Left colon (tissue), 2 donors: ENCODE measurements at places on chromosomes 6 and 20. TPM values are rescaled to one million over a fixed set of nuclear protein-coding genes. Genes with fewer than 3 reads are reported as not detected.

DNA sequence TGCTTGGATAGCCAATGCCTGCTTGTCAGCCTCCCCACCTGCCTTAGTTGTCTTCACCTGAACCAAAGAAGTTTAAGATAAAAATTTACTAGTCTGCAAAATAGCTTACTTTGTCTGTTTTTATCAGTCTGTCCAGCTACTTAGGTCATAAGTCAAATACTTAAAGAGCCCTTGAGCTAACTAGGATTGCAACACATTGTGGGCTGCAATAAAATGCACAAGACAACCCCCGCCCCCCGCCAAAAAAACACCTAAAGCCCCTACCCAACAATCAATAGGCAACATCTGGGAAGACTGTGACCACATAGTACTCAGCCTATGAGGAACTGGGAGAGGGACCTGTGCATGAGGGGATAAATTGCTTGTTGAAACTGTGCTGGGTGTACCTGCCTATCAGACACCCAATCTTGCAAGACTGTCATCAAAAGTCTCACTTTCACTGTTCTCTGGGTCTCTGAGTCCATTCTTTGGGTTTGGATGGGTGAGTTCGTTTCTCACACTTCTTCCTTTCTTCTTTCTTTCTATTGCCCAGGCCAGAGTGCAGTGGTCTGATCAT is 27.3 kb upstream of the ABCC10 start:
- DNase-seq, result no peak

KHDC1 gene
- total RNA-seq, result 1.2 TPM

DNA sequence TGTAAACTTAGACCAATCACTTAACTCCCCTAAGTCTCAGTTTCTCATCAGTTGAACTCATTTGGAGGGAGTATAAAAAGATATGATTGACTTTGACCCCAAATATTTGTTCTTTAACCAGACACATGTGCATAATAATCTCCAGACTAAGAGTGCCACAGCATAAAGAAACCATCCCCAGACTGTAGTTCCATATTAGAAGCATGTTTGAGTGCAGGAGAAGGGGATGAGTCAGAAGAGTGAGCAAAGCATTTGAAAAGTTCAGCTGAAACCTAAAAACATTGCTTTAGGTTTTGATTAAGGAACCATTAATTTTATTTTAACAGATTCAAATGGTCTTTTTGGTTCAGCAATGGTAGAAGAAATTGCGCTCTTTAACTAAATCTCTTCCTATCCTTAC is 654.8 kb downstream of the UTRN start:
- DNase-seq, result no peak

MAK gene
- total RNA-seq, result not detected

- no peak for DNase-seq
These were observed 15.9 kb downstream of the HLA-DOA start for GRCh38 chr6:32993363-32993973.

DNA sequence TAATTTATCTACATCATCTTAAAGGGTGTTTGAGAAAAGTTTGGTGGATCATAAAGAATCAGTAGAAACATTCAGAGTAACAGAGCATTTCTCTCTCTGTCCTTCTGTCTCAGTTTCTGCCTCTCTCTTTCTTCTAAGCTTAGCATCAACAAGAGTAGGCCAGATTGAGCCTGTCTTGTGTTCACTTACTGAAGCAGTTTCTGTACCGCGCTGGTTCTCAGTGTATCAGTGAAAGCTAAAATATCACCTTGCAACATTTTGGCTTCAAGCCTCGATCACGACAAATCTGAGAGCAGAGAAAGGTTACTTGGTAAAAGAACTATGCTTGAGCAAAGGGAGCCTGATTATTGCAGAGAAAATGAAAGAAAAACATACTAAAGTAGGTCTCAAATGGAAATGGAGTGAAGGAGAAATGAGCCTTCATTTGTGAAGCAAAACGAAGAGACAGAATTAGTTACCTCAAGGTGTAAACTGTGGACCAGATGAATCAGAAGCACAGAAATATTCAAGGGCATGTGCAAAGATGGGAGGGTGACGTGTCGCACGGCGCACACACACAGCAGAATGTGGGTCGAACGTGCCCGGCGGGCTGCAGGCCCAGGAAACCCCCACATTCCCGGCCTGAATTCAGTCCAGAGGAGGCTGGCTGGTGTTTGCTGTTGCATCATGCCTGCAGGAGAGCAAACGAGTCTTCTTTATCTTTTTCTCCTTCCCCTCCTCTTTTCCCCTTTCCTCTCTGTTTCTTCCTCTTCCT is 509.3 kb downstream of the QKI start:
- DNase-seq, result no peak
